ENCODE measurements at places on chromosomes 7 and 10.

GRCh38 chr7:148556892-148557291, 33.7 kb upstream of the C7orf33 start:
- DNase-seq, result no peak

DNA sequence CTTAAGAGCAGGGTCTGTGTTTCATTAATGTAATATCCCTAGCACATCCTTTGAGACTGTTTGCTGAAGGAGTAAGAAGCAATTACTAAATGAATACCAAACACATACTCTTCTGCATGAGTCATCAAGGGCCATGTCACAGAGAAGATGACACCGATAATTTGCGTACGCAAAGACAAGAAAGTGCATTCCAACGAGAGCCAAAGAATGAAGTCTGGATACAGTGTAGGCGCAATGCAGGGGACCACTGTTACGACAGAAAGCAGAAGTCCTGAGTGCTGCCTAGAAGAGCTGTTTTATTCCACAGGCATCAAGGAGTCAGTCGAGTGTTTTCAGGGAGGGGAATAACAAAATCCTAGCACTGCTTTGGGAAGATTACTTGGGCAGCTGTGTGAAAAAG, 62.7 kb downstream of the VPS41 start:
- no peak for DNase-seq

DNA sequence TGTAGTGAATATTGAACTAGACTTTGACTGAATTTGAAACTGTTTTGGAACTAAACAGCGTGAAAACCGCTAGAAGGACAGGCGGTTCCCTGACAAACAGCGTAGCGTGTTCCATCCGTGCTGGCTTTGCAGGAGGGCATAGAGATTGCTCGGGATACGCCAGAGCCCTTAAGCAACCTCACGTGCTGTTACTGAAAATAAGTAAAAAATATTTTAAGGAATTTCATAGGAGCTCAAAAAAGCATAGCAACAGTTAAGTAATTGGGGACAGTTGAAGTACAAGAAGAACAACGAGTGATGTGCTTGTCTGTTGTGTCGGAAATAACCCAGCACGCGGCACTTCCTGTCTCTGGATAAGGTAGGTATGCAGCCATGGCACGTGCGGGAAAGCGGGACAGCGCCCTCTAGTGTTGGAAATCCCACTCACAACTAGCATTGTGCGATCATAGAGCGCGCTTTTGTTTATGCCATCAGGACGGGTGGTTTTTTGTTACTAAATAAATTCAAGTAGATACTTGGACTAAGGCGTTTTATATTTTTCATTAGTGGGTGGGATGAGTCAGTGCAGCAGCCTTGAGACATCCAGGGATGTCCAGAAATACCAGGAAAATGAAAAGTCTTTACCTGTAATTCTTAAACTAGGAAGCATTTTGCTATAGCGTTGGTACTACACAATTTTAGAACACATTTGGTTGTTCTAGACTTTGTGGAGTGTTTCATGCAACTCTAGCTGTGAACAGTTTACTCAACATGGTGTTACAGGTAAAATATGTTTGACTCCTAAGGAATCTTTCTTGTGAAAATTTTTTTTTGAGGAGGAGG, 50.4 kb downstream of the DNAJB6 start:
- DNase-seq, result peak; percentile 58

GRCh38 chr7:153616711-153617325, 435.4 kb upstream of the DPP6 start:
- DNase-seq, result no peak

- no peak for DNase-seq
Measured at GRCh38 chr7:17134786-17135185, 163.7 kb upstream of the AHR start.

- no peak for DNase-seq
Measured at GRCh38 chr7:125618516-125618915, 688.9 kb upstream of the POT1 start.

GRCh38 chr7:20778063-20778721, 8.5 kb downstream of the SP8 start:
- peak; percentile 14 for DNase-seq

Measured in GM12892 (cell line).